Activated naive CD4-positive, alpha-beta T cell treated with Interleukin-2 at 50 U/mL for 16 hours (primary cell): ENCODE measurements at places on chromosomes 16 and 17.

DNA sequence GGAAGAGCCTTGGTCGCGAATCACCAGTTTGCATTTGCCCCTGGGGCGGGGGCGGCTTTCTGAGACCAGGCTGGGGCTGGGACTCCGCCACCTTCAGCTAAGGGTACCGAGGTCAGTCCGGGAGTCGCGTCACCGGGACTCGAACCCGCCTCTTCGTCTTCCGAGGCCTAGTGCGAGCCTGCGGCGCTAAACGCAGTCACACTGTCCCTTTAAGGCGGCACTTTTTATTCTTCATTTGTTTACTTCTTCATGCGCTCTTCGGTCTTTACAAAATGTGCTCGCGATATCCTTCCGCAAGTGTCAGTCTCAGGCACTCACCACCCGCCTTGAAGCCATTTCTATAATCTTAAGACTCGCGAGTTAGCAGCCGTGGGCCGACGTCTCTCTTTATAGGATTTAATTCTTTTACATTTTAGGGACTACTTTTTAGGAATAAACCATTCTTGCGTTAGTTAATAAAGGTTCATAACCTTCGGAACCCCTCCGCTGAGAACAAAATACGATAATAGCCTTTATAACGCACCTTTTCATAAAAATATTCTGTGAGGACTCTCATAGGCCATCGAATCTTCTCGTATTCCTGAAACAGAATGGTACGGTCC, 593 bp upstream of the HEXIM1 start:
- peak; percentile 83 for DNase-seq

DNA sequence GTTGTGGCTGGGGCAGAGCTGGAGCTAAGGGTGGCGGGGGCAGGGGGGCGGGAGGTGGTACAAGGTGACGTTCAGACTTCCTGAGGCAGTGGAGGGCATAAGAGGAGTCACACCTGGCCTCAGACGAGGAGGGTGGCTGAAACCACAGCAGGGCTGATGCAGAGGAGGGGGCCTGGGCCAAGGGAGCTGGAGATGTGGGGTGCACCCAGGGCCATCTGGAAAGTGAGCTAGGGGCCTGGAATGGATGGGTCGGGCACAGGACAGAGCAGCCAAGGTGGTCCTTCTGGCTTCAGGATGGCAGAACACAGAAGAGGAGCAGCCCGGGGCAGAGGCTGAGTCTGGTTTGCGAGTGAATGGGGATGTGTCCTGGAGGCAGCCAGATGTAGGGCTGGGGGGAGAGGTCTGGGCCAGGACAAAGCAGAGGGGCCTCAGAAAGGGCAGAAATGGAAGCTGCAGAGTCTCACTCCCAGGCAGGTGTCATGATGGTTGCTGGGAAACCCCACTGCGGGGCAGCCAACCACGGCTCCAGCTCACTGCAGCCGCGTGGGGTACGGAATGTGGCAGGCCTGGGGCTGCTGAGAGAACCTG, 57.6 kb downstream of the PRMT7 start:
- no peak for DNase-seq

GRCh38 chr16:391885-392335, 5.1 kb upstream of the NME4 start:
- peak; percentile 85 for DNase-seq

DNA sequence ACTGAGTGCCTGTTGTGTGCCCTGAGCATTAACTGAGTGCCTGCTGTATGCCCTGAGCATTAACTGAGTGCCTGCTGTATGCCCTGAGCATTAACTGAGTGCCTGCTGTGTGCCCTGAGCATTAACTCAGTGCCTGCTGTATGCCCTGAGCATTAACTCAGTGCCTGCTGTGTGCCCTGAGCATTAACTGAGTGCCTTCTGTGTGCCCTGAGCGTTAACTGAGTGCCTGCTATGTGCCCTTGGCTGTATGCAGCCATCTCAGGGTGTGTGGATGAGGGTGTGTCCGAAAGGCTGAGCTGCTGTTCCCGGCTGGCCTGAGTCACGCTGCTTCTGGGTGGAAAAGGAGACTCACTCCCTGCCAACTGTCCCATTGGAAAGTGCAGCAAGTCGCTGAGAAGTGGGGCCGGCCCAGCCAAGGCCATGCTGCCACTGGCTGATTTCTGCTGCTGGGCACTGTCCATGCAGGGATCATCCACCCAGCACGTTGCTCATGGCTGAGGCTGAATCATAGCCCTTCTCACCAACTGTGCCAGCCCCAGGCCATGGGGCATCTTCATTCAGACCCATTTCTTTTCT, 113.8 kb downstream of the OR1D5 start:
- no peak for DNase-seq

GRCh38 chr17:69503711-69504110, 89.2 kb downstream of the MAP2K6 start:
- DNase-seq: no peak

DNA sequence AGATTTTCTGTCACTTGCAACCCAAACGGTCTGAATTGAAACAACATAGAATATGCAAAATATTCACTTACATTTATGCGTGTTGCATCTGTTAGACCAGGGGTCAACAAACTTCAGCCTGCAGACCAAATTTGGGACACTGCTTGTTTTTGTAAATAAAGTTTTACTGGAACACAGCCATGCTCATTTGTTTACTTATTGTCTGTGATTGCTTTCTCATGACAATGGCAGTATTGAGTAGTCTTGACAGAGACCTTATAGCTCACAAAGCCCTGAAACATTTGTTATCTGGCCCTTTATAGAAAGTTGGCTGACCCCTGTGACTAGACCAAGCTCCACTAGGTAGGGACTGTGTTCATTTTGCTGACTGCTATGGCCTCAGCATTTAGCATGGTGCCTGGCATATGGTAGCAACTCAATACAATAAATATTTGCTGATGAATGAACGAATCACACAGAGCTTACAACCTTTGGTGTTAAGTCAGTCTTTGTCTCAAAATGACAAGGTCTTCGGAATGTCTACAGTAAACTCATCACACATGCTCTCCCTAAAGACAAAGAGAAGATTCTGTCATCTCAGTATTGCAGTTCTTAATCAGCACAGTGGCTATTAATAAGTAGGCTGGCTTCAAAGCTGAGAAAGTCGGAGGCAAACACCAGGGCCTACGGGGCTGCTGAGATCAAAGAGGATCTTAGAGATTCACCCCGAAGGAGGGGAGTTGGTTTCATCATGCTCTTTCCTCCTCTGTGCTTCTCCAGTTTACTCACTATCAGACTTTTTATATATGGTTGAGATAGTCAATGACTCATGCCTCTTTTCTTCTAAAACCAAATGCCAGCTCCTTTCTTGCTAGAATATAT, 95.2 kb upstream of the AXIN2 start:
- peak; percentile 38 for DNase-seq

DNA sequence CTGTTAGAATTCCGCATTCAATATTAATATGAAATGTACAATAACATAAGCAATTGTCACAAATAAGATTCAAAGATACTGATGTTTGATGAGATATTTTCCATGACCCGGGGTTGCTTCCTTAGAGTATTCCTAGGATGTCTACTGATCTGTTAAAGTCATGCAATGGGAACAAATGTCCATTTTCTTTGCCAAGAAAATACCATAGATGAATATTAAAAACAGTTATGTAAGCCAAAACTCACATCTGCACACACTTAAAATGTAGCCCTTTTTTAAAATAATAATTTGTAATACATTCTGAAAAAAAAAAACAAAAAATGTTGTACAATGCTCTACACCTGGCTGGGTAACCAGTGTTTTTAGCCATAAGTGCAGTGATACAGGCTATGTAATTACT, 259.4 kb upstream of the AXIN2 start:
- no peak for DNase-seq

DNA sequence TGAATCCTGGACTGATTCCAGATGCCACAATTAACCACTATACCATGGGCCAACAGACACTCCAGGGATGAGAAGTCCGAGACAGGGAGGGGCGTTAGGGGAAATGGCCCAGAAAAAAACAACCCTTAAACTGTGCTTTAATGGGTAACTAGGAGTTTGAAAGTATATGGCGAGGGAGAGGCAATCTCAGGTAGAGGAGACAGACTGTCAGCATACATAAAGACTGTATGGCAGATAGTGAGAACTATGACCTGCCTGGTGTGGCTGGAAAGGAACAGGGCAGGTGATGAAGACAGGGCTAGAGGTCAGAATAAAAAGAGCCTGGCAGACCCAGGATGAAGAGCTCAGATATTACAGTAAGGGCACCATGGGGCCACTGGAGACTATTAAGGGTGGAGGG, 8.1 kb downstream of the ZZEF1 start:
- no peak for DNase-seq

GRCh38 chr17:59778996-59779395, 71.5 kb downstream of the VMP1 start:
- DNase-seq: no peak

GRCh38 chr17:69030169-69030568, 30.6 kb downstream of the ABCA9 start:
- no peak for DNase-seq

- DNase-seq: no peak
Measured at GRCh38 chr16:76486740-76487139, 209.5 kb downstream of the CNTNAP4 start.

- DNase-seq: no peak
Measured at GRCh38 chr17:78172249-78173051, 4.1 kb downstream of the SYNGR2 start.

GRCh38 chr16:73306901-73307413, 259.0 kb upstream of the ZFHX3 start:
- DNase-seq: no peak

DNA sequence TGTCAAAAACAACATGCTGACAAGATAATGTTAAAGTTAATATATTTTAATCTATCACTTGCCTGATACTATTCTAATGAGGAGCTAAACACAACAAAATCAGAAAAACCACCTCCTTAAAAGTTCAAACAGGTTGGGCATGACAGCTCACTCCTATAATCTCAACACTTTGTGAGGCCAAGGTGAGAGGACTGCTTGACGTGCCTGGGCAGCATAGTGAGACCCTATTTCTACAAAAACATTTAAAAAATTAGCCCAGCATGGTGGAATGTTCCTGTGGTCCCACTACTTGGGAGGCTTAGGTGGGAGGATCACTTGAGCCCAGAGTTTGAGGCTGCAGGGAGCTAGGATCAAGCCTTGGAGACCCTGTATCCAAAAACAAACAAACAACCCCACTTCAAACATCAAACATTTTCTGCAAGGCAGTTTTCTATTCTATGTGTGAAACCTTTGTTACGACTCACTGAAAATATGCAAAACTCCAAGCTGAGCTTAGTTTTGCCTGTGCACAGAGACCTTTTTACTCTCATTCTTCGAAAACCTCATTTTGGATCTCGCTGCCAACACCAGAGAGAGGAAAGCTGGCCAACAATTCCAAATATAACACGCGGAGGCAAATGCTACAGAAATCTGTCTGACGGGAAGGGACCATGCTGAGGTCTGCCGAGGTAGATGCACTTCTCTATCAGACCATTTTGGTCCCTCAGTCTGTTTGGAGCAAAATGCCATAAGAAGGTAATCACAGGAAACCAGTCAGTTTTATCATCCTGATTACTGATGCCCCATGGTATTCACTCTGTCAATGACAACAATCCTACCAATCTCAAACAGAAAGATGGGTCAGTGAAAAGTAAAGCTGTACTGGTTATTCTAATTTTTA, 6.2 kb downstream of the PHF12 start:
- no peak for DNase-seq

- DNase-seq: no peak
Measured at GRCh38 chr17:351875-352420, 659 bp downstream of the RPH3AL start.

DNA sequence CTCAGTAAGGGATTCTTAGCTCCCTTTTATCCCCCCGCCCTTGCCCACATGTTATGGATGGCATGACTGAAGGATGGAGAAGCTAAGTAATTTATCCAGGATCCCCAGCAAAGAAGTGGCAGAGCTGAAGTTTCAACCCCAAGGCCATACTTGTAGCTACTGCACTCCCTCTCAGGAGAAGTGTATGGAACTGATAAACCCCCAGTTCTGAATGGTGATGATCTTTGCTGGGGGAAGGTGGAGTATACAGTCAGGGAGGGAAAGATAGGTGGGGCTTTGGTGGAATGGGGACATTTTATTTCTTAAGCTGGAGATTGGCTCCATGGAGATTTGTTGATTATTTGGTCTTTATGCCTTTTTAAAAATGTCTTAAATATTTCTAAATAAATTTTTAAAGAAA, 58.3 kb downstream of the TNRC6C start:
- no peak for DNase-seq

DNA sequence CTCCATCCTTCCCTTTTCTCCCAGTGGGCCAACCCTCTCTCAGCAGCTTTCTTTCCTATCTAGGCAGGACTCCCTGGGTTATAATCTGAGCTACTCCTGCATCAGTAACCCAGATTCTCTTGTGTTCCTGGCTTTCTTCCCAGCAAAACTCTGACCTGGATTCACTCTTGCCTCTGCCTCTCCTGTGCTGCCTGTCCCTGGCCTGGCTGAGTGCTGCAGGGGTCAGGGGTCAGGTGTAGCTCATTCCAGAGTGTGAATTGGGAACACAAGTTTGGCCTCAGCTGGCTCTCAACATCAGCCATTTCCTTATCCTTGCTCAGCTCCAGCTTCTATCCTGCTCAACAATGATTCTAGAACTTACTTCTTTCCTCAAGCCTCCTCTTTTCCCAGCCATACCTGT, 2.5 kb upstream of the ST6GALNAC2 start:
- no peak for DNase-seq

DNA sequence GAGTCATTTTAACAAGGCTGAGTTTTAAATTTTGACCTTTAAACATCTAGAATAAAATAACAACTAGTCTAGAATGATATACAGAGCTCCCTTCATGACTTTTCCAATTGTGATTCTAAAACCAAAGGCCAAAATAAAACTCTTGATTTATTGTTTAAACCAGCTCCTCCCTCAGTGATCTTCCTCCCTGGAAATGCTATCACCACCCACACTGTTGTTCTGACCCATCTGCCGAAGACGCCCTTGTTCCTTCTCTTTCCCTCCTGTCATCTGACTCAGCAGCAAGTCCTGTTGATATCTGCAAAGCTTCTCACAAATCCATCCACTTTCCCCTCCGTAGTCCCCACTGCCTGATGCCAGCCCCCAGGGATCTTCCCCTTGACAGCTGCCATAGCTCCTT, 231.6 kb upstream of the DYNLRB2 start:
- DNase-seq: no peak

DNA sequence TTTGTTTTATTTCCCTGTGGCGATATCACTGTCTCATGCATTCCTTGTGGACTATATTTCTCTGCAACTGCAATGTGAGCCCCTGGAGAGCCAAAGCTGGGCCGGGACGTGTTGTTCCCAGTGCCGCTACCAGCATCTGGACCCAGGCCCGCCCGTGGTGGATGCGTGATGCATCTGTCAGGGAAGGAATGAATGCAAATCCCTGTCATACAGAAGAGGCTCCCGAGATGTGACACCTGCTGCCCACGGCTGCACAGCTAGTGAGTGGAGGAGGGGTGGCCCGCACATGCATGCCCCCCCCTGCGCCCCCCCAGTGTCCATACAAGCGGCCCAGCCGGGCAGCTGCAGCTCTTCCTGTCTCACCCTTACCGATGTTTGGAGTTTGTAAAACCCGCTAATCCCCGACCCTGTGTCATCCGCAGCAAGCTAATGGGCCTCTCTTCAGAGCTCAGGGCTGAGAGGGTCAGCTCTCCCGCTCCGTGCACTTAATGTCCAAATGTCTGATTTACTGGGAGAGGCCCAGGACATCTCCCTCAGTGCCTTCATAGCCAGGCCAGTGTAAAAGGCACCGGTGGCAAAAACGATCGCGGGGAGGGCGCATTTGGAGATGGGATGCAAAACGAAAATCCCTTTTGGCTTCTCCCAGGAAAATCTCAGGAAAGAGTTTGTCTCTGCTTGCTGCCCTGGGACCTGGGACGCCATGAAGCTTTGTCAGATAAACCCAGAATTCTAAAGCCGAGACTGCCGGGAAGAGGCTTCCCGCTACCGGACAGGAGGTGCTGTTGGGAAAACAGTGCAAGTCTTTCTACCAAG, 91.8 kb downstream of the FOXL1 start:
- DNase-seq: no peak
